Femur (tissue), 1 donor: ENCODE measurements at places on chromosomes 6 and 20.
A peak's percentile ranks its signal among the peaks of the same experiment; 100 is the strongest.

DNA sequence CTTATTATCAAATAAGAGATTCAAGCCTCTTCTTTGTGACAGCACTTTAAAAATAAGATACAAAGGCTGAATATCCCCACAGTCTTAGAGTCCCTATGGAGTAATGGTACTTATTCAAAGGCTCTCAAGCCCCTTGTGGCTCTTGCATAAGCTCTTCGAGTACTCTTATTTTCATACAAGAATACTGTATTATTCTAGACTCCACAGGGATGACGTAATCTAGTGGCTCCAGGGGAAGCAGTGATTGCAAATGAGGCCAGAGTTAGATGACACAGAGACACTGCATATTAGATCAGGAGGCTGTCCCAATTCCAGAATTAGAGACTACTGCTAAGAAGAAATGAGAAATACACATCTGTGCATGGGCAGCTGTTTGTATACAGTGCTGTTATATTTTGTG lies 1195.9 kb upstream of the MAP3K7 start:
- no peak for DNase-seq

GRCh38 chr6:130259557-130259956 lies 36.8 kb upstream of the SAMD3 start:
- DNase-seq = no peak

- no peak for DNase-seq
These were observed 56.1 kb upstream of the PRND start for GRCh38 chr20:4665591-4665990.

DNA sequence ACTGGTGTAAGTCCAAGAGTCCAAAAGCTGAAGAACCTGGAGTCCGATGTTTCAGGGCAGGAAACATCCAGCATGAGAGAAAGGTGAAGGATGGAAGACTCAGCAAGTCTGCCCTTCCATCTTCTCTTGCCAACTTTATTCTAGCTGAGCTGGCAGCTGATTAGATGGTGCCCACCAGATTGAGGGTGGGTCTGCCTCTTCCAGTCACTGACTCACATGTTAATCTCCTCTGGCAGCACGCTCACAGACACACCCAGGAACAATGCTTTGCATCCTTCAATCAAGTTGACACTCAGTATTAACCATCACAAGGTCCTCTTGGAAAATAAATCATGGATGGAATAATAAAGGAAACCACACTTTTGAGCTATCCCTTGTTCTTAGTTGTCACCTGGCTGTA lies 121.2 kb downstream of the MAP3K7 start:
- DNase-seq = no peak

DNA sequence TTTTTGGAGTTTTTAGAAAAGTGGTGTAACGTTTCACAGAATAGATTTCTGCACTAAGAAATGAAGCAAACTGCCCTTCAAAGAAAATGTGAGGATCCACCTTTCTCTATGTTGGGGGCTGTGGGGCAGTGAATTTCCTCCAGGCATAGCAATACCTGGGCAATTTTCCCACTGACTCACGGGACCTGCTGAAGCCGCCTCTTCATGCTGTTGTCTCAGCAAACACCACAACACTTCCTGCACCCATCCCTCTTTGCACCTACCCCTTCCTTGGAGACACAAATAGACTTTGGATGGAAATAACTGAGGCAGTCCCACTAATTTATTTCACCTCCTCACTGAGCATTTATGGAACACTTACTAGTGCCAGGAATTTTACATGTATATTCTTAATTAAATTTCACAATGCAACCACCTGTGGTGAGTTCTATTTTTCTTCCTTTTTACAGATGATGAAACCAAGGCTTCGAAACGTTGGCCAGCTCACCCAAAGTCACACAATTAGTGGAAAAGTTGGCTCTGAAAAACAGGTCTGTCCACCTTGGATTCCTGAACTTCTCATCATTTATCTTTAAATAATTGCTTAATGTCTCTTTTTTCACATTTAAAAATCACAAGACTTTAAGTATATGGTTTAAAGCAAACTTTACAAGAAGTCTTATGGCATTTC lies 17.2 kb upstream of the ADGRF1 start:
- no peak for DNase-seq

DNA sequence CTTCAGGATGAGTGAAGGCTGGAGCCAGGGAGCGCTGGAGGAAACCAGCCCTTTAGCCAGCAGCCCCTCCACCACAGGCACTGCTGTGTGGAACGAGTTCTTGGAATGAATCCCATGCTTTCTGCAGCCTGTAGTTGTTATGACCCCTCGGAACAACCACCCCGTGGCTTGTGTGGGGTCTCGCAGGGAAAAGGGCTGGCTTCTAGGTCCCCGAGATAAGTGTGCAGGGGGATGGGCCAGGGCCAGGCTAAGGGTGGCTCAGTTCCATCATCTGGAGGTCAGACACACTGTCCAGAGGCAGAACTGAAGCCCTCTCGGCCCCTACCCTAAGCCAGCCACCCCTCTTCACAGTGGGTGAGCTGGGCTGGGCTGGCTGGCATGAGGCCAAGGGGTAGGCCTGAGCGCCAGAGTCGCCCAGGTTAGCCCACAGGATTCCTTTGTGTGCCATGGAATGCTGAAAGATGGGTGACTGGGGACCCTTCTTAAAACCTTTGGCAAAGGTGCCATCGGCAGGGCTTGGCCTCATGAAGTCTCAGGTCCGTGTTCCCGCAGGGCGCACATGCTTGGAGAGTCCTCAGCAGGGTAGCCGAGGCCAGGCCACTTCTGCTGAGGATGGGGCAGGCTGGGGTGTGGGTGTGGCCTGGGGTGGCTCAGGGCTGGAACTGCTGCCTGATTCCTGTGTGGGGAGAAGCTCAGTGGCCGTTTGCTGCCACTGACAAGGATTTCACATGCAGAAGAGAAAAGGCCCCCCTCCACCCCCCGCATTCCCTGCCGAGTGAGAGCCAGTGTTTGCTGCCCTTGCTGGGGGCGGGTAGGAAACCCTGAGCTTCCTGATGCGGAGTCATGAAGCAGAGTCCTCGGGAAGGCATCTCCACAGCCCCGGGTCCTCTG lies 24.6 kb downstream of the SPATA2 start:
- no peak for DNase-seq

GRCh38 chr6:105824732-105825131 lies 261.4 kb upstream of the PRDM1 start:
- DNase-seq = no peak

- DNase-seq = no peak
These were observed 30.2 kb upstream of the RNF8 start for GRCh38 chr6:37323580-37323979.

DNA sequence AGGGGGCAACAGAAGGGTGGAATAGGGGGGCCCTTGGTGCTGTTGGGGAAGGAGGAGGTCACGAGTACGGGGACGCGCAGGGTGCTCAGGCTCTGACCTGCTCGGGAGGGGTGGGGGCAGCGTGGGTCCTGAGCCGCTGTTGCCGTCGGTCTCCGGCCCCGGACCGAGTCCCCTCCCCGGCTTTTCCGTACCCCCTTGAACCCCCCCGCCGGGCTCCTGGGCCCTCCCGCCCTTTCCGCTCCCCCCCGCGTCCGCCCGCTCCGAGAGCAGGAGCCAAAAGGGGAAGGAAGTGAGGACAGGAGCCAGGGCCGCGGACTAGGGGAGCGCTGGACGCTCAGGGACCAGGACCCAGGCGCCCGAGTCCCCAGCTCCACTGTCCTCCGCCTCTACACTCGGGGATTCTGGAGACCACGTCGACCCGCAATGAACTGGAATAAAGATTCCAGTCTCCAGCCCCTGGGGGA lies at the start of gene RGL2:
Gene RGL2, minus strand, starts transcription at position 170 of the 464 bp plus-strand sequence. CDS start 332 bp downstream, outside the sequence.
- DNase-seq = peak; percentile 91

GRCh38 chr6:158969148-158969547 lies 30.9 kb downstream of the RSPH3 start:
- DNase-seq = no peak

DNA sequence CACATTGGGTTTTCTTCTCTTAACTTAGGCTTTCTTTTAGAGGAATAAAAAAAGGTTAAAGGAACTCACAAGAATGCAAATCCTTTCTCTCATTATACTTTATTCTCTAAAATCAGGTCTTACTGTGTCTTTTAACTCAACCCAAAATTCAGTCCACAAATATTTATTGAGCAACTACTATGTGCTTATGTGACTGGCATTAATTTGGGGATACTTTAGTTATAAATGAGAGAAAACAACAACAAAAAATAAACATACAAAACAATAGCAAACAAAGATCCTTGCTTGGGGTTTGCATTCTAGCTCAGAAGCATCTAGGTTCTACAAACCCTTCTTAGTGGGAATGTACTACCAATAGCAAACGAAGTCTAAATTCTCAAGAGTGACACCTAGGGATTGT lies 266.2 kb downstream of the UTRN start:
- no peak for DNase-seq

GRCh38 chr6:35038076-35038475 lies 103.1 kb downstream of the TCP11 start:
- DNase-seq = no peak

- DNase-seq = peak; percentile 24
These were observed 104.5 kb downstream of the NOL4L start for GRCh38 chr20:32480371-32481241.
